ENCODE measurements at places on chromosomes 3 and 15.

- DNase-seq = no peak
Measured at GRCh38 chr15:31814082-31814481, 216.2 kb upstream of the CHRNA7 start.

- DNase-seq = no peak
Measured at GRCh38 chr15:88069561-88069960, 187.0 kb downstream of the NTRK3 start.

- DNase-seq = no peak
Measured at GRCh38 chr3:11136116-11136515, 18.2 kb upstream of the HRH1 start.

DNA sequence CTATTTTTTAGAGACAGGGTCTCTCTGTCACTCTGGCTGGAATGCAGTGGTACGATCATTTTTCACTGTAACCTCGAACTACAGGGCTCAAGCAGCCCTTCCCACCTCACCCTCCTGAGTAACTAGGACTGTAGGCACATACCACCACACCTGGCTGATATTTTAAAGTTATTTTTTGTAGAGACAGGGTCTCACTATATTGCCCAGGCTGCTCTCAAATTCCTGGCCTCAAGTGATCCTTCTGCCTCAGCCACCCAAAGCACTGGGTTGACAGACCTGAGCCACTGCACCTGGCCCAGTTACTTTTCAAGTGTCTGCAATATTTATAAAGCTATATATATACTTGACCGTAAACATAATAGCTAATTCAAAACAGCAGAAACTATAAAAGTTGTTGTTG, 75.0 kb downstream of the PIAS1 start:
- no peak for DNase-seq

DNA sequence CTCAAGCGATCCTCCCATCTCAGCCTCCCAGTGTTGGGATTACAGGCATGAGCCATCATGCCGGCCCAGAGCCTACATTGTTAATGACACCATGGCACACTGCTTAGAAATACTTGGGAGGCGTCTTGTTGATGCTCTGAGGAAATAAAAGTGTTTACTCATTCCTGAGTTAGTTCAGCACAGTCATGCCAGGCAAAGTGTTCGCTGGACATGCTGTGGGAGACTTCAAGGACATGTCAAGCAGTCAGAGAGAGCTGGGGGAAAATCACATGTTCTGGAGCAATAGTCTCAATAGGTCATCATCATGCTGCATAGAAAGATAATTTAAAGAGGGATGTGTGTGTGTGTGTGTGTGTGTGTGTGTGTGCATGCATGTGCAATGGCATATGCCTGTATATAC, 37.5 kb downstream of the TTC23 start:
- no peak for DNase-seq

DNA sequence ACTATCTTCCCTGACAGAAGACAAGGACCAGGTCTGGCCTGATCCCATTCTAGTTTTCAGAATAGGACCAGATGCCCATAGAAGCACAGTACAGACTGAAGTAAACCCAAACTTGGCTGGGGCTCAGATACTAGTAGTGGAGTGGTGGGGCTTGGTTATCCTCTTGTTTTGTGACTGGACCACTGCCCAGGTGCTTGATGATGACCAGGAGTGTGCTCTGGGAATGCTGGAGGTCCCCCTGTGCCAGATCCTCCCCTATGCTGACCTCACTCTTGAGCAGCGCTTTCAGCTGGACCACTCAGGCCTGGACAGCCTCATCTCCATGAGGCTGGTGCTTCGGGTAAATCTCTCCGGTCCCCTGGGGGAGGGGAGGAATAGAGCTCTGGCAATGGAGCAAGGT, 36.3 kb downstream of the ESYT3 start:
- no peak for DNase-seq

GRCh38 chr15:42725331-42725903, 11.5 kb downstream of the CDAN1 start:
- DNase-seq = no peak

DNA sequence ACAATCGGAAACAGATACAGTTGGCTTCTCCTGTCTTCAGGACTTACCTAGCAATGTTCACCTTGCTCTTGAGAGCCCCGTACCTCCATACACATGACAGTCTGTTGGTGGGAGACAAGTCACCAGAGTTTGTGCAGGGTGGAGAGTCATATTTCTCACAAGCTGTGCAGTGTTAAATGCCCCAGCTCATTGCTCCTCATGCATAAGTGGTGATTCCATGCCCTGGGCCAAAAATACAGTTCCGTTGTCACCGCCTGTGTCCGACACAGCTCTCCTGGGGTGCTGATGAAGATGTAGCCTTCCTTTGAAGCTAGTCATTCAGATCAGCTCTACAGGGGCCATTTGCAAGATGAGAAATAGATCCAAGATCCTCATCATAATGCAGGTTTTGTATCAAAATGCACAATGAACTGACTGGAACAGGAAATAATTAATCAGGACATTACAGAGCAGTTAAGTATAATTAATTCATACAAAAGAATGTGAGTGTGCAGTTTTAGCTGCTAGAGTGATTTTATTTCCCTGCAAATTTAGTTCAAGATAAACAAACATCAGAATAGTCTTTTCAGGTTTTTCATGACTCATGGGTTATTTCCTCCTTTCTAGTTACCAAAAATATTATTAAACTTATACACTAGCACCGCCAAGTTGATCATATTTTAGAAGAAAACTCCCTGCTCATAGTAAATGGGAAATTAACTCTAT, 66.5 kb downstream of the CD47 start:
- DNase-seq = no peak

DNA sequence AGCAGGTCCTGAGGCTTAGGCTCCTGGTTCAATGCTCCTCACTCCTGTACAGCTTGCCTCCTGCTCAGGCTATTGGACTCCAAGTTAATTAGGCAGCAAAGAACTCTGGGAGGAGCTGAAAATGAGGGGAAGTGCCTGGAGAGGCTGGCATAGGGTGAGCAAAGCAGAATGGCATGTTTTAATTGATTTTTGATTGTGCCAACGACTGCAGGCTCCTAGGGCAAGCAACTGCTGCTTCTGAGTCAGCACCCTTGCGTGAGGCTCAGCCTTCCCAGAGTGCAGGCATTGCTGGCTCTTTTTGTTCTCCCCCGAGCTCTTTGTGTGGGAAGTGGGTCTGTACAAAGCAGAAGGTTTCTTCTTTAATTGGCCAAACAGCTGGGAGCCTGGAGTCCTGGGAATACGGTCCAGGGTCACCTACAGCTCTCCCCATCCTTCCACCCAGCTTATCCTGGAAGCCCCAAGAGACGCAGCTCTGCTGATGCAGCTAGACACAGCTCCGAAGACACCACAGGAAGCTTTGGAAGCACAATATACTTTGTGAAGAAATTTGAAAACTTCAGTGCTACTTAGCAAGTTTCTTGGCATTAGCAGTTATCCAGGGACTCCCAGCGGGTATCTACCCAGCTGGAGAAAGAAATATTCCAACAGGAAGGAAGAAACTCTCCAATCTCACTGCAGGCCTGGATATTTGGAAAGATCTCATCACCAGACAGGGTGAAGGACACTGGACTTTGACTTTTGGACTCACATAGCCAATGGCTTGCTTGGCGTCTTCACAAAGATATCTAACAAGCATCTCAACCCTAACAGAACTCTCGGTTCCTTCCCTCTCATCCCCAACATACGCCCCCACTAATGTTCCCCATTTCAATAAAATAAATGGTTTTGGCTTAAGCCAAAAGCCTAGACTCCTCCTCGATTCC, 76.8 kb downstream of the BDH1 start:
- DNase-seq = no peak

- DNase-seq = no peak
Measured at GRCh38 chr3:62319570-62320243, 53.6 kb downstream of the FEZF2 start.

GRCh38 chr3:26560081-26560480, 62.5 kb upstream of the LRRC3B start:
- no peak for DNase-seq

DNA sequence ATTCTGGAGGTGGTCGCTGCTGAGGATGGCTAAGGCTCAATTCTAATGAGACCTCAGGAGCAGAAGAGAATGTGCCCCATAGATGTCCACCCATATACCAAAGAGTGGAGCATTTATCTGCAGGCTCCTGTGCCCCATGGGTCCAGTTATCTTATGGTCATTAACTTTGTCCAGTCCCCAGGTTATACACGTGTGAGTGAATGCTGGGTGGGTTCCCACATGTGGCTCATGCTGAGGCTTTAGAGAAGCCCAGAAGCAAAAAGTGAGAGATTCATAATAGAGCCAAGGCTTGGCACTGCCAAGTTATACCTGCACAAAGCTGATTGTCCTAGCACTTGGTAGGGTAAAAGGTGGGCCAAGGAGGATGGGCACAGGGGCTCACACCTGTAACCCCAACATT, 30.0 kb upstream of the MINAR1 start:
- no peak for DNase-seq

DNA sequence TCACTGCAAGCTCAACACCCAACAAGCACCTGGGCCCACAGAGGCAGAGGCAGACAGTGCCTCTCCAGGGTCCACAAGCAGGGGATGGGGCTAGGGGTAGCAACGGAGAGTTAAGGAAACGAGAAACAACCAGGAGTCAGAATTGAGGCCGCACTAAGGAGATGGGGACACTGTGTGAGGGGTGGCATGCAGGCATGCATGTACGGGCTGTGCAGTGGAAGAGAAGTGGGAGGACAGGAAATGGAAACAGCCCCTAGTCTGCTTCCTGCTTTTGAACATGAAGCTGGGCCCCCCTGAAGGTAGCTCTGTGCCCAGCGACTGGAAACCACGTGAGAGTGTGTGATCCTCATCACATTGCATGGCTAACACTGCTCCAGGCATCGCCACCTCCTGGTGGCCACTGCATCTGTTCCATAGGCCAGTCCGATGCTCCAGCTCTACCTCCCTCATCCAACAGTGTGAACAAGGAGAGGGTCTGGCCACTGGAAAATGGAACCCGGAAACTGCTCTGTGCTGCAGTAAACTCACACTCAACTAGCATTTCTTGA, 44.0 kb downstream of the XXYLT1 start:
- no peak for DNase-seq

DNA sequence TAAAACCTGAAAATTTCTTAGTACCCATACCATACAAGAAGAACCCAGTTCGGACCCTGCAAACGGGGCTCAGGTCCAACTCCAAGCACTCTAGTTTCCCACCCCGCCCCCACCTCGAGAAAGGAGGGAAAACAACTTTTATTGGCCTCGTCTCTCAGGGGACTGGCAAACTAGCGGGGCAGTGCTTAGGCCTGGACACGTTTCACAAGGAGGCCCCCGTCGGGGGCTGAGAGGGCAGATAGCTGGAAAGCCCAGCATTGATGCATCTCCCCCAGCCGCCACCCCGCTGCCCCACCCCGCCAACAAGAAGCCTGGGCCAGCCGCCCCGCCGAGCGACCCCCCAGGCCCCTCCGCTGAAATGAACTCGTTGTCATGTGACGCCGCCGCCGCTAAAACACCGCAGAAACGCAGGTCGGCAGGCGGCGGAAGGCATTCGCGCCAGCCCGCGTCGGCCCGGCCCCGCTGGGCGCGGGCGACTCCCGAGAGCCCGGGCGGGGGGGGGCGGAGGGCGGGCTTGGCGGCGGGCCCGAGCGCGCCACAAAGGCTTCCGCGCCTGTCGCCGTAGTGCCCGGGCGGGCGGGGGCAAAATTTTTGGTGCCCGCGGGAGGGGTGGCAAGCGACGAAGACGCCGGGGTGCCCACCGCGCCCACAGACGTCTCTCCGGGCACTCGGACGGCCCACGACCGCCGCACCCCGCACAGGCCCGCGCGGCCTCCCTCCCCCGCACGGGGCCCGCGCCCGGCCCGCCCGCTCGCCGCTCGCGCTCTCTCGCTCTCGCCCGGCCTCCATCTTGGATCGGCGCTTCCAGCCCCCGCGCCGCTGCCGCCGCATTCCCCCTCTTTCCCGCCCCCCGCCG, 634 bp downstream of the STAG1 start:
- DNase-seq = peak; percentile 31

GRCh38 chr15:61720197-61720704, 340.0 kb downstream of the VPS13C start:
- no peak for DNase-seq

- DNase-seq = no peak
Measured at GRCh38 chr3:143849854-143850549, 1.7 kb upstream of the SLC9A9 start.

DNA sequence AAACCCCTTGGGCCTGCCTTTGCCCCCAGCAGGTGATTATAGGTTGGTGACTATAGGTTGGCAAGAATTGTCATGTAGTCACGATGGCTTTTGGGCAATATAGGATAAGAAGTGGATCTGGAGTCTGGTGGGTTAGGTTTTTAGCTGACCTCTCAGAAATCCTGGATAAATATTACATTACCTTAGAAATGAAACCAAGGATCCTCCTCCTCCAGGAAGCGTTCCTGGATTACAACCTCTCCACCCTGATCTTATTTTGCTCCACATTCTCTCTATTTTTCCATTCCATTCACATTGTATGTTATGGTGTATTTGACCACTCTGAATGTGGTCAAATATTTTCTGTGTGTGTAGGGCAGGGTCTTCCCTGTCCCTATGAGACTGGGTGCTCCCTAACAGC, 82.3 kb downstream of the SEMA5B start:
- DNase-seq = no peak

- DNase-seq = no peak
Measured at GRCh38 chr3:166570102-166570501, 732.9 kb upstream of the BCHE start.

GRCh38 chr3:22714749-22715148, 488.4 kb upstream of the UBE2E2 start:
- no peak for DNase-seq

- no peak for DNase-seq
Measured at GRCh38 chr3:72459588-72459987, 388.7 kb downstream of the SHQ1 start.

Data from stimulated activated CD8-positive, alpha-beta memory T cell treated with anti-CD3 and anti-CD28 coated beads, Interleukin-2, amount 100 ng/mL, for 1 hour (primary cell).